Activated CD4-positive, alpha-beta T cell treated with anti-CD3 and anti-CD28 coated beads, Interleukin-2, Interleukin-6, amounts not matched to agents 100 ng/mL and 50 ng/mL, durations not matched to agents 16 hours and 8 hours (primary cell): ENCODE measurements at places on chromosomes 11 and 22.

- no peak for DNase-seq
These were observed 10.4 kb downstream of the P2RY2 start for GRCh38 chr11:73228268-73229134.

- DNase-seq: no peak
These were observed 35.8 kb downstream of the NRXN2 start for GRCh38 chr11:64687204-64687603.

DNA sequence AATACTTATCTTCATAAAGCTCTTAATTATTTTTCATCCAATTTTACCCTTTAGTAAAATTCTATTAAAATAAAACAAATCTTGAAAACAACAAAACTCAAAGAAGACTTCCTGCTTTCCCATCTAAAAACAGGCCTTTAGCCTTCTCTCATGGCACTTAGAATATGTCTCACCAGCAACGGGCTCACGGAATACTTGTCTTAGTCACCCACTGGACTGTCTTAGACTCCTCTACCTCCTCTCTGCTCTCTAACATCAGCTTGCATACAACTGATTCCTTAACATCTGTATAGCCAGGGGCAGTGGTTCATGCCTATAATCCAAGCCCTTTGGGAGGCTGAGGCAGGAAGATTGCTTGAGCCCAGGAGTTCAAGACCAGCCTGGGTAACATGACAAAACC lies 13.7 kb downstream of the HPS5 start:
- DNase-seq: no peak

DNA sequence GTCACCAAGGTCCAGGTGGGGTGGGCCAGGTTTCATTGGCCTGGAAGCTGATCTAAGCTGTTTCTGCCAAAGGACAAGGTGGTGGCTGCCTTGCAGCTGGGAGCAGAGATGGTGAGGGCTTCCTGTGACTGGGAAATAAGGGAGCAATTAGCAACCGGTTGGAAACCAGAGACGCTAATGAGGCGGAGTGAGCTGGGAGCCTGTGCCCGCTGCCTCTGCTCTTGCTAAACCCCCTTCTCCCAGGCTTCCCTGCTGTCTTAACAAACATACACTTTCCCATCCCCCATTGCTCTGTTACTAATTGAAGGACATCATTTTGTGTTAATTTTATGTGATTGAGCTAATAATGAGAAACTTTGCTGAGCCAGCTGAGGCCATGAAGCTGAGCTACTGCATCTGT lies 121.8 kb downstream of the INSC start:
- DNase-seq: no peak

DNA sequence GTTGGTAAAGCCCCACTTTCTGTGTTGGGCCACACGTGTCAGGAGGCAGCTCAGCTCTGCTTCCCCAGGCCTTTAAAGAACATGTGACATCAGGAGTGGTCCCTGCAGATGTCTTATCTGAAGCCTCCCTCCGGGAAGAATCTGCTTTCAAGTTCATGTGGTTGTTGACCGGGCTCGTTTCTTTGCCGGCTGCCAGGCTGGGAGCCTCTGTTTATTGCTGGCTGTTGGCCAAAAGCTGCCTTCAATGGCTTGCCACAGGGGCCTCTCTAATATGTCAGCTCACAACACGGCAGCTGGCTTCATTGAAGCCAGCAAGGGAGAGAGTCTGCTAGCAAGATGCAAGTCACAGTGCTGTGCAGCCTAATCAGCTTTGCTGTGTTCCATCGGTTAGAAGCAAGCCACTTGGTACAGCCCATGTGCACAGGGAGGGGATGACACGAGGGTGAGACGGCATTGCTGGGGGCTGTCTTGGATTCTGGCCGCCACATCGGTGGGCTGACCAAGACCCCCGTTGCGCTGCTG lies 14.6 kb downstream of the MRGPRF start:
- no peak for DNase-seq

DNA sequence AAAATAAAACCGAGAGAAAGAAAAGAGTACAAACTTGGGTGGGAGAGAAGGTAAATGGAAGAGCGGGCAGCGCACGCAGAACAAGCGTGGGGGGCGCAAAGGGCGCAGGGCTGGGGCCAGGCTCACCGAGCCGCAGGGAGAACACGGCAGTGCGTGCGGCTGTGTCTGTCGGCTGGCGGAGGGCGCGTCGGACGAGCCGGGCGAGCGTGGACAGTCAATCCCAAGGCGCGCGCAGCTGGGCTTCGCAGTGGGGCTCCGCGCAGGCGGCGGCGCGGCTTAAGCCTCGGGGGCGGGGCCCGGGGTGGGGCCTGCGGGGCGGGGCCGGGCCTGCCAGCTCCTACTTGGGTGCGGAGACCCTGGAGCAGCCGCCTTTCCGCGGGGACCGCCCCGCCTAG lies at the start of gene UCP2:
Gene UCP2 (minus strand): TSS at position 249 of the 395 bp plus-strand sequence. CDS start 4,465 bp downstream, outside the sequence.
- DNase-seq: peak; percentile 94

- no peak for DNase-seq
These were observed 54.0 kb downstream of the PLEKHA7 start for GRCh38 chr11:16960250-16960649.

GRCh38 chr22:29308791-29309262 lies 2.4 kb downstream of the GAS2L1 start:
- DNase-seq: peak; percentile 59

- no peak for DNase-seq
These were observed 655.7 kb upstream of the KIRREL3 start for GRCh38 chr11:127656116-127656836.

DNA sequence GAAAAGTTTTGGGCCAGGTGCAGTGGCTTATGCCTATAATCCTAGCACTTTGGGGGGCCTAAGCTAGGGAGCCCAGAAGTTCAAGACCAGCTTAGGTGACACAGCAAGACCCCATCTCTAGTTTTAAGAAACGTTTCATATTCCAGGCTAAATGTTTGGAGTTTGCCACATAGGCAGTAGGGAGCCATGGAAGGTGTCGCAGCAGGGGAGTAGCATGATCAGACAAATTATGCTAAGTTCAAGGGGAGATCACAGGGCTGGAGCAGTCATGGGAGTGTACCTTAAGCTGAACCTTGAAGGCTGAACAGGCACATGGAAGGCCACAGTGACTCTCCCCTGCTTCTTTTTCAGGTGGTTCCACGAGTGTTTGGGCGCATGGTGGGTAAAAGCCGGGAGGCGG lies 5.9 kb upstream of the NHERF4 start:
- no peak for DNase-seq

DNA sequence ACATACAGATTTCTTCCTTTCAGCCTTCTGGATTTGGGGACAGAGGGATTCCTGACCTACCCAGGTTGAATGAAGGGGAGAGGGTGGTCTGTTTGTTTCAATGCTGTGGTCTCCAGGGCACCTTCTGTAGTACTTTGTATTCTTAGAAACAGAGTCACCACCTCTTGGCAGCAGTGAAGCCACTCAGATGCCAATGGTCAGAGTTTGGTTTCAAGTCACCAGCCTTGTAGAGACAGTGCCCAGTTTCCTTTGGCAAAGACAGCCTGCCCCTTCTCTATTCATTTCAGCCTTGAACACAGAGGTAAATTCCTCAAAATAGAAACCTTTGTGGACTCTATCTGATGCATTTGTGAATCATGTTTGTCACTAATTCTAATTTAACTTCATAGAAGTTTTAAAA lies 111.7 kb upstream of the RASSF10 start:
- no peak for DNase-seq

DNA sequence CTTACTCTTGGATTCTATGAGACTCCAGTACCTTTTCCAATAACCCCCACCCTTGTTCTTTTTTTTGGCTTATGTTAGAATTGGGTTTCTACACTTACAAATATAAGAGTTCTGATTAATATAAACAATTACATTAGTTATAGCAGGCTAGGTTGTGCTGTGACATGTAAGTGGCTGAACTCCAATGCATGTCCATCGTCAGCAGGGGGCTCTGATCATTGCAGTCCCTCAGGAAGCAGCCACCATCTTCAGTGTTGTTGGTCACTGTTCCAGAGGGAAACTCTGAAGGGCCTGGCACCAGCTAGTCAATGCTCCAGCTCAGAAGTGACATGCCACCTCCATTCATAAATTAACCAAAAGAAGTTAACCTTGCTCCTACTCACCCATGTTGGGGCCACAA lies 5.6 kb downstream of the LIPT2 start:
- no peak for DNase-seq

- DNase-seq: no peak
These were observed 6.2 kb downstream of the NAA40 start for GRCh38 chr11:63944987-63945386.

GRCh38 chr11:65894034-65894591 lies 3.6 kb downstream of the CCDC85B start:
- peak; percentile 71 for DNase-seq

GRCh38 chr11:75350743-75351540 lies 519 bp downstream of the ARRB1 start:
- DNase-seq: peak; percentile 43

DNA sequence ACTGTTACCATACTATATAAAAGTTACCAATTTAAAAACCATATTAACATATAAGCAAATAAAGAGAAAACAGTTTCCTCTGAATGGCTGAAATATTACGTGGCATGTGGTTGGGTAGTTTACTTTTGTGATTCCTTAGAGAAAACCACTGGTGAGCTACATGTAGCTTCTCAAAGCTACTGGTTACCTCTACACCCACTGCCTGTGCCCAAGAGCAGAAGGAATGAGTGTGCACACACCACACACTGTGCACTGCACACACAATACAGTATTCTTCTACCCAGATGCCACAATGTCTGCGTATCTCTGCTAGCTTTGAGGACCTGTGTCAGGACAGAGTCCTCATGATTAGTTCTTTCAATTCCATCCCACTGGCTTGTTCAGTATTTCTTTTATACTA lies 25.5 kb upstream of the YPEL1 start:
- DNase-seq: peak; percentile 82

DNA sequence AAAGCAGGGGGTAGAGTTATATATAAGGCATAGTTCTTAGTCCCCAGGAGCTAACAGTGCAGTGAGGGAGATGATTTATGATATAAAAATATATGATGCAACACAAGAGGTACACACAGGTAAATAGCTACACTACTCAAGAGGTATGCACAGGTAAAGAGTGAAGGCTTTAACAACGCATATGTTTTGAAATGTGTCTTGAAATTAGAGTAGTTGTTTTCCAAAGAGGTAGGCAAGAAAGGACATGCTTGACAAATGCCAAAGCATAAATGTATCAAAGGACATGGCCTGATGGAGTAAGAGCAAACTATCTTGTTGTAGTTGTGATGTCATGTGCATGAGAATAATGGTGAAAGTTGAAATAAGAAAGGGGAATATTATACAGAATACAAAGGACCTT lies 104.3 kb upstream of the C11orf87 start:
- DNase-seq: no peak

DNA sequence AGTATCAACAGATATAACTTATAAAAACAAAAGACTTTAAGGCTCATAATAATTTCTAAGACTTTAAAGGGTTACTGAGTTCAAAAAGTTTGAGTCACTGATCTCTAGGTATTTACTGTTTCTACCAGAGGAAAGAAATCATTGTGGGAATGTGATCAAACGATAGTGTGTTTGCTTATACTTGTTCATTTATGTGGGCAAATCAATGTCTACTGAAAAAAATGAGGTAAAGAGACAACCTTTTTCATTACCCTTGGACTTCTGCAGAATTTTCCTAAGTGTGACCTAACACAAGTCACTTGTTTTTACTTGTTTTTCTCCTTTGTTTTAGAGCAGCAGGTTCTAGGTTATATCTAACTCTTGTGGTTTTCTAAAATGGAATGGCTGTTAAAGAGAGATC lies 65.4 kb downstream of the PRR5L start:
- DNase-seq: no peak

- no peak for DNase-seq
These were observed 441.8 kb downstream of the TBC1D22A start for GRCh38 chr22:47204002-47204979.

DNA sequence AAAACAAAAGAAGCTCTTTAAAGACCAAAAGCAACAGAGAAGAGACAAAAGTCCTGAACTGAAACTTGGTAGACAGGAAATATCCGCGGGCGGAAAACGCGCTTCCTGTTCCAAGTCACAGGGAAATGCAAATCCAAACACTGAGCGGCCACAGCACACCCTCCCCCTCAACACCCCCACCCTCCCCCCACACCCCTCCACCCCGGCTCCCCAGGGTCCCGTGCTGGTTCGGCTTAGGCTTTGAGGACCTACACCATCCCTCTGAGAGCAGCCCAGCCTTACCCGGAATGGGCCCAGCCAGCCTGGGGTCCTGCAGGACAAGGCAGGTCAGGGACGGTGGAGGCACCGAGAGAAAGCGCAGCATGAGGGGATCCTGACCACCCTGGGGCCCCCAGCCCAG lies 160.4 kb downstream of the BRD1 start:
- peak; percentile 15 for DNase-seq

DNA sequence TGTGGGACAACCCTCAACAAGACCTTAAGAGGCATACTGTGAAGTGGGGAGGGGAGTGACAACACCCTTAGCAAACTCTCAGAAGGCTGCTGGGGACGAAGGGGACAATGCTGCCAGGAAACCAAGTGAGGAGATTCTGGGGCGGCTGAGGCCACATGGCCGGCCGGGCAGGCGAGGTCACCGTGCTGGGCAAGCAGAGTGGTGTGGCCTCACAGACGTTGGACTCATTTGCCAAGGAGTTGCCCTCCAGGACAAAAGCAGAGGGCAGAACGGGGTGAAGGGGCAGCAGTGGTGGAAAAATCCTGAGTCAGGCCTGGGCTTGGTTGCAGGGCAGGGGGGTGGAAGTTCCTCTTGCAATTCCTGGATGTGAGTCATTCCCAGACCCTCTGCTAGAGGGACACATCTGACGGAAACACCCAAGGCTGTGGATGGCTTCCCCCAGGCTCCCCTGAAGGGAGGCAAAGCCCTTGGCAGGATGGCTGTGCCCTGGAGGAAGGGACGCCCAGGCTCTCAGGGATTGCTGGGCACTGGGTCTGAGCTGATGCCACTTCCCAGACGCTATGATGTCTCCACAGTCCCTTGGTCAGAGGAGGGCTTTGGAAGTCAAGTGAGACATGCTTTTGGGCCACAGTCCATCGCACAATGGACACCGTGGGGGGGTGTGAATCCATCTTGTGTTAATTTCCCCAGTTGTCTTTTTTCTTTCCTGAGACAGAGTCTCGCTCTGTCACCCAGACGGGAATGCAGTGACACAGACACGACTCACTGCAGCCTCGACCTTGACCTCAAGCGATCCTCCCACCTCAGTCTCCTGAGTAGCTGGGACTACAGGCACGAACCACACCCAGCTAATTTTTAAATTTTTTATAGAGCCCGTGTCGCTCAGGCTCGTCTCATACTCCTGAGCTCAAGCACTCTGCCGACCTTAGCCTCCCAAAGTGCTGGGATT lies 16.2 kb upstream of the SHANK3 start:
- DNase-seq: no peak

GRCh38 chr11:11710556-11710955 lies 88.8 kb upstream of the GALNT18 start:
- DNase-seq: no peak

DNA sequence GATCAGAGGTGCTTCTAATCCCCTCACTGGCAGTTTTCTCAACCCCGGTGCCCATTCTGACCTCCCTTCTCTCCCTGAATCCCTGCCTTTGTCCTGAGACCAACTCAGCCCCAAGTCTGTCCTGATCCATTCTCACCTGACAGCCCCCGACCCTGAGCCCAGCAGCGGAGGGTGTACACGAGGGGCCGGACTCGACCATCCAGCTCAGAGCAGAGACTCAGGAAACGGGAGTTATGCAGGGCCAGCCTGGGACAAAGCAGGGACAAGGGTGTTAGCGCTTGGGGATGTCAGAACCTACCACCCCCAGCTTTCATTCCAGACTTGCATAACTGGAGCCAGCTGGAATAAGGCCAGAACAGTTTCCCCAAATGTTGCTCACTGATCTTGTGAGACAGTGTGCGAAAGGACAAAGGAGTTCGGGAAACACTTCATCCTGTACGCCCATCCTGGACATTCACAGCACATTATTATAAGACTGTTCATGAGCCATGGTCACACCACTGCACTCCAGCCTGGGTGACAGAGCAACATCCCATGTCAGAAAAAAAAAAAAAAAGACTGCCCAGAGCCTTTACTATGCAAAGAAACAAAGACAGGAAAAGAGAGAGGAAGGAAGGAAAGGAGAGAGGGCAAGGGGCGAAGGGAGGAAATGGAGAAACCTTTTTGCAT lies 3.5 kb upstream of the EEF1G start:
- DNase-seq: no peak
